ENCODE measurements at places on chromosomes 16 and 17. TPM values are rescaled to one million over a fixed set of nuclear protein-coding genes. Genes with fewer than 3 reads are reported as not detected.

GLIS2 gene
- total RNA-seq, result 4.8 TPM

- no peak for DNase-seq
Measured at GRCh38 chr17:74796866-74797265, 20.7 kb upstream of the NAT9 start.

DNA sequence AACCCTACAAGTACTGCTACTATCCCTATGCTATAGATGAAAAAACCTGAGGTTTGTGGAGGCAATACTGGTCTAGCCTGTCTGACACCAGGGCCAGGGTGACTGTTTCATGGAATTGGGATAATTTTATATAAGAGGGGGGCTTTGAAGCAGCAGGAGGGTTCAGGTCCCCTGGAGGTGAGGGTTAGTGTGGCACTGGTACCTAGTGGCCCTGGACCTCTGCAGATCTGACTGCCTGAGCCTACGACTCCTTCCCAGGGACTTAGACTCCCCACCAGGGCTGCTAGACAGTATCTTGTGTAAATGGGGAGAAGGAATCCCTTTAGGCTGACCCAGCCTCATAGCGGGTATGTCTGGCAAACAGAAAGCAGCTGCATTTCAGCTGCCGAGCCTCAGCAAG is 6.8 kb downstream of the ADAP2 start:
- DNase-seq, result no peak

TSNAXIP1 gene
- total RNA-seq, result 0.32 TPM

POLR3K gene
- 5.6 TPM for total RNA-seq

DNA sequence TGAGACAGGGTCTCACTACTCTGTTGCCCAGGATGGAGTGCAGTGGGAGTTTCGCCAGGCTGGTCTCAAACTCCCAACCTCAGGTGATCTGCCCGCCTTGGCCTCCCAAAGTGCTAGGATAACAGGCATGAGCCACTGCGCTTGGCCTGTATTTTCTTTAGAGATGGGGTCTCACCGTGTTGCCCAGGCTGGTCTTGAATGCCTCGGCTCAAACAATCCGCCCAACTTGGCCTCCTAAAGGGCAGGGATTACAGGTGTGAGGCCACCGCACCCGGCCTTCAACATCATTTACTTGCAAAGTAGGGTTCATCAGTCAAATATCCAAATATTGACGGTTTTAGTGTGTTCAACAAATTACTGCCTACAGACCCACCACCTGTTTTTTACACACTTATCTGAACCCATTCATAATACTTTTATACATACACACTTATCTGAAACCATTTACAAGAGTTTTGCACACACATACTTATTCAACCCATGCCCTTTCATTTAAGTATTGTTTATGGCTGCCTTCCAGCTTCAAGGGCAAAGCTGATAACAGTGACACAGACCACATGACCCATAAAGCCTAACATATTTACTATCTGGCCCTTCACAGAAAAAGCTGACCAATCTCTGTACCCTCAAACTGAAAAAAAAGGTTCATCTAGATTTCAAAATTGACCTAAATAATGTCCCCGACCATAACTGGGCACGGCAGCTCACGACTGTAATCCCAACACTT is 11.9 kb downstream of the TMEM170A start:
- DNase-seq, result peak; percentile 44

- DNase-seq, result peak; percentile 21
Measured at GRCh38 chr17:50268743-50269275, 5.5 kb upstream of the TMEM92 start.

- peak; percentile 62 for DNase-seq
Measured at GRCh38 chr16:14399378-14400284, 230.4 kb downstream of the PARN start.

DNA sequence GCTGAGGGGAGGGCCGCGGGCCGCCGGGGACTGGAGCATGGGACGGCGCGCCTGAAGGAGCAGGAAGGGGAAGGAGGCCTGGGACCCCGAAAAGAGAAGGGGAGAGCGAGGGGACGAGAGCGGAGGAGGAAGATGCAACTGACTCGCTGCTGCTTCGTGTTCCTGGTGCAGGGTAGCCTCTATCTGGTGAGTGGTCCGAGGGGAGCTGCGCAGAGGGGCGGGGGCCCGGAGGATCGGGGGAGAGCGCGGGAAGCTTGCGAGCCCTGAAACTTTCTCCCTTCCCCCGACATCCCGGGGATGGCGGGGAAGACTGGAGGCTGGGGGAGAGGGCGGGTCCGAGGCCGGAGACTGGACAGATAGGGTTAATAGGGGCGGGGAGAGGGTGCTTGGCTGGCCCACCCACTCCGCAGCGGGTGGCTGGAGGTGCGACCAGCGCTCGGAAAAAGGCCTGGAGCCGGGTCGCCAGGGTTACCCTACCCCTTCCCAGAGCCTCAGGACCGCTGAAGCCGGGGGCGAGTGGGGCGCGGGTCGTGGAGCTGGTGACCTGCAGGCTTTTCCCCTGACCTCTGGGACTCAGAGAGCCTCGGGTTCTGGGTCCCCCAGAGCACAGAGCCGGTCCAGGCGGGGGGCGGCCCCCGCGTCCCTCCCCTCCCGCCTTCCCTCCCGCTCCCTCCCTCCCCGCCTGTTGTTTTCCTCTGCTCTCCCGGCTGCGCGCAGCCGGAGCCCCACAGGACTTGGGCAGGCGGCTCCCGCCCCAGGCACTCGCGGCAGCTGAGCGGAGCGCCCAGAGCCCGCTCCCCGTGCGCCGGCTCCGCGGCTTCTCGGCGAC is 631 bp downstream of the NXPH3 start:
- DNase-seq, result peak; percentile 51

DNA sequence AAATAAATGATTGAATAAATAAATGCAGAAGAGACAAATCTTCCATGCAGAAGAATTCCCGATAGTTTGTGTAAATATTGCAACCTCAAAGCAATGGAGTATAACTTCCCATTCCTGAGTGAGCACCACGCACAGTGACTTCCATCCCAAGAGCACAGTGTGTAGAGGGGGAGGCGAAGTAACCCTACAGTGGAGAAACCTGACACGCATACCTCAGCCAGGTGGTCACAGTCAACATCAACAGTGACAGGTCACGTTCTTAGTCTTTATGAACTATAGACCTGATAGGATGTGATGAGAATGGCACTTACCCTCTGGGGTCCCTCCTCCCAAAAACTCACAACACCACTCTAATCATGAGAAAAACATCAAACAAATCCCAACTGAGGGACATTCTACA is 111.6 kb downstream of the DYNLRB2 start:
- DNase-seq, result no peak

GRCh38 chr17:30376621-30377452 is 1.9 kb upstream of the CPD start:
- DNase-seq, result peak; percentile 90

KPNB1 gene
- total RNA-seq, result 325 TPM

DNA sequence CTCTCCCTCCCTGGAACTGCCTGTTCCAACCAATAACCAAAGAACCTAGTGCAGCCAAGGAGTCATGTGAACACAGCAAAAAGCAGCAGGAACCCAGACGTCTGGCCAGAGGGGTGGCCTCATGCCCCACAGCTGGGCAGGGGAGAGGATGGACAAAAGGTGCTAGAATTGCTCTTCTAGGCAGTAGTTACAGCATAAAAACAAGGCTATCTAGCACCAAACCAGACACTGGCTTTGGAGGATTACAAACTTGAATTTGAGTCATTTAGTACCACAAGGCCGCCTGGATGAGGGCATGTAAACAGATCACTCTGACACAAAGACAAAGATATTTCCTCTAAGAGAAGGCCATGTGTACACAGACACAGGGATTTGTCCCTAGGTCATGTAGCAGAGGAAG is 423.3 kb upstream of the MAF start:
- peak; percentile 72 for DNase-seq

DNA sequence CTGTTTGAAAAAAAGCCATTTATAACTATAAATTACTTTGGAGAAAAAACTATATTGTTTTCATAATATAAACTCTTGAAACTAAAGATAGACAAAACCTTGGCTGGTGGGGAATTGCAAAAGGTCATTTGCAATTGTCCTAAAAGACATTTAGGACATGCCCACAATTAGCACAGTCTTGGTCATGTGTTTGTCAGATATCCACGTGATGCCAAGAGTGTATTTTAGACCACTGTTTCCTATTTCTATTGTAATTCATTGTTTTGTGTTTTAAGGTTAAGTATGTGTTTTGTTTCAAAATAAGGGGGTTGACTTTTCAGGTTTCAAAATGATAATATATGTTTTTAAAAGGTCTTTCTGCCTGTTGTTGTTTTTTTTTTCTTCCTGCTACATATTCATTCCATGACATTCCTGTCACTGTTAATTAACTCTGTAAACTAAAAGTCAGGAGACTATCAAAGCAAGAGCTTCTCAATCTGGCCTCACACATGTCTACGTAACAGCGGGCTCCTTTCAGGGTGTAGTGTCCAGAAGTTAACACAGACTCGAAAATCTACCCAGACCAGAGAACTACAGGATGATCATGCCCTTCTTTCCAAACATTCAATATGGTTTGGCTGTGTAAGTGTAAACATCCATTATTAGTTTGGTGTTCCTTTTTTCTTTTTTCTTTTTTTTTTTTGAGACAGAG is 58.7 kb downstream of the COG7 start:
- no peak for DNase-seq

MFAP4 gene
- 28.7 TPM for total RNA-seq

- DNase-seq, result peak; percentile 91
Measured at GRCh38 chr17:42016941-42017865, at the start of gene DNAJC7. TSS of gene DNAJC7 (minus strand) at chr17:42017439. CDS start at chr17:42017416, 23 bp downstream.

- DNase-seq, result no peak
Measured at GRCh38 chr16:1053121-1053521, 19.4 kb upstream of the SSTR5 start.
